CD4-positive, alpha-beta T cell (primary cell): ENCODE measurements at places on chromosomes 11 and 22. TPM values are rescaled to one million over a fixed set of nuclear protein-coding genes. Genes with fewer than 3 reads are reported as not detected.

Gene SYT12
- total RNA-seq, result not detected

Gene CRACR2B
- 0.33 TPM for total RNA-seq

Gene XKR3
- not detected for total RNA-seq

Gene LDHAL6A
- total RNA-seq, result not detected

GRCh38 chr22:43270314-43270908 is 72.8 kb downstream of the SCUBE1 start:
- no peak for DNase-seq

DNA sequence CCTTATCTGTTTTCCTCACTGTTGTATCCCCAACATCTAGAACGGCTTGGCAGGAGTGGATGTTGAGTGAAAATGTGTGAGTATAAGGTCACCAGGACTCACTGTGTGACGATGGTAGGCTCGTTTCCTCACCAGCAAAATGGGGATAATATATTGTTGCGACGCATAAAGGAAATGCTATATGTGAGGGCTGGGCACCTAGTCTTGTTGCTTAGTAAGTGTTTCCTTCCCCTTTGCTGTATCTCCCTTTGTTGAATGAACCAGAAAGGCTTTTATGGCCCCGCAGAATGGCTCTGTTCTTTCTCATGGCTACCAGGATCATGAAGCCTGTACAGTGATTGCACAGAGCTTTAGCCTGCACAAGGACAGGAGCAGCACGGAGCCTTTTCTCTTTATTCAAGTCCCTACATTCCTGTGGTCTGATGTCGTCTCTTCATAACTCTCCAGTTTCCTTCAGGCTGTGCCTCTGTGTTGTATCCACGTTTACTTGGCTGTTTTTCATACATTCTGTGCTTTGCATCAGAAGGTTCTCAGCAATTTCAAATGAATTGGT is 5.4 kb downstream of the TNRC6B start:
- peak; percentile 49 for DNase-seq

DNA sequence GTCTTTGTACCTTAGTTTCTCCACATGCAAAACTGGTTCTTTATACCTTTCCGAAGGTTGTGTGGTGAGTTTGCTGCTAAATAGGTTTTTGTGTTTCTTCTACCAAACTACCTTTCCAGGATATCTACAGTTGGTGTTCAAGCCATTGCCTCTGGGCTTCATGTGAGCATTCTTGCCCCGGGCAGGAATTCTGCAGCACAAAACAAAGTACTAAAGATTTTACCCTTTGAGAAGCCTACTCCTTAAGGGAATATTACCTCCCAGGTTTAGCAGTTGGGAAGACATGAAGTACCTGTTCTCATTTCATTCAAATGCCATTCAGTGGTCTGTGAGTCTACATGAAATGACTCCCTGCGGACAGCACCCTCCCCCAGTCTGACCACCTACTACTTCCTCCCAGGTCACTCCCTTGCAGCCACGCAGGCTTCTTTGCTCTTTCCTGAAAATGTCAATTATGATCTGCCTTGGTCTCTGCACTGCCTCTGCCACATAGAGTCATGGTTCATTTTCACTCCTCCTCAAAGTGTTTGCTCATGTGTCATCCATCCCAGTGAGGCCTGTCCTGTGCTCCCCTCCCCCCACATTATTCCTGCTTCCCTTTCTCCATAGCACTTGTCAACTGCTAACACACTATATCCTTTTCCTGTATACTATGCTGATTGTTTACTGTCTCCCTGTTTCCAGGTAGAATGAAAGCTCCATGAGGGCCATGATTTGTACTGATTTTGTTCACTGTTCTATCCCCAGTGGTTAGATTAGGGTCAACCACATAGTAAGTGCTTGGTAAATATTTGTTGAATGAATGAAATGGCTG is 36.9 kb downstream of the PACS1 start:
- DNase-seq, result no peak
